Cerebellar cortex (tissue), 1 donor: ENCODE measurements at places on chromosomes 16 and 17.

- no peak for DNase-seq
Observed at GRCh38 chr17:71438631-71439146, 682.1 kb upstream of the SOX9 start.

DNA sequence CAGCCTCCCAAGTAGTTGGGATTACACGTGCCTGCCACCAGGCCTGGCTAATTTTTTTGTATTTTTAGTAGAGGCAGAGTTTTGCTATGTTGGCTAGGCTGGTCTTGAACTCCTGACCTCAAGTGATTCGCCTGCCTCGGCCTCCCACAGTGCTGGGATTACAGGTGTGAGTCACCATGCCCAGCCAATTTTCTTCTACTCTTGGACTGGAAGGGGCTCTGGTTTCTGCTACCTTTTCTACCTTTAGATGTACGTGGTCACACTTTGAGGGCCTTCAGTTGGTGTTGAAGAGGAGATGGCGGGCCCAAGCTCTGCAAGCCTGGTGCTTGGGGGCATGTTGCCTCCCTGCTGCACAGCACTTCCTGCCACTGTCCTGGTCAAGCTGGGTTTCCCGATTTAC lies 173.6 kb downstream of the PRKCA start:
- DNase-seq: no peak

GRCh38 chr17:79833110-79833450 lies 6.2 kb downstream of the CBX4 start:
- DNase-seq: no peak

- no peak for DNase-seq
Observed at GRCh38 chr17:18190628-18191235, 7.1 kb downstream of the ALKBH5 start.

GRCh38 chr16:82888591-82889001 lies 261.8 kb downstream of the CDH13 start:
- DNase-seq: no peak

- no peak for DNase-seq
Observed at GRCh38 chr17:40349477-40349894, 15.1 kb downstream of the GJD3 start.

DNA sequence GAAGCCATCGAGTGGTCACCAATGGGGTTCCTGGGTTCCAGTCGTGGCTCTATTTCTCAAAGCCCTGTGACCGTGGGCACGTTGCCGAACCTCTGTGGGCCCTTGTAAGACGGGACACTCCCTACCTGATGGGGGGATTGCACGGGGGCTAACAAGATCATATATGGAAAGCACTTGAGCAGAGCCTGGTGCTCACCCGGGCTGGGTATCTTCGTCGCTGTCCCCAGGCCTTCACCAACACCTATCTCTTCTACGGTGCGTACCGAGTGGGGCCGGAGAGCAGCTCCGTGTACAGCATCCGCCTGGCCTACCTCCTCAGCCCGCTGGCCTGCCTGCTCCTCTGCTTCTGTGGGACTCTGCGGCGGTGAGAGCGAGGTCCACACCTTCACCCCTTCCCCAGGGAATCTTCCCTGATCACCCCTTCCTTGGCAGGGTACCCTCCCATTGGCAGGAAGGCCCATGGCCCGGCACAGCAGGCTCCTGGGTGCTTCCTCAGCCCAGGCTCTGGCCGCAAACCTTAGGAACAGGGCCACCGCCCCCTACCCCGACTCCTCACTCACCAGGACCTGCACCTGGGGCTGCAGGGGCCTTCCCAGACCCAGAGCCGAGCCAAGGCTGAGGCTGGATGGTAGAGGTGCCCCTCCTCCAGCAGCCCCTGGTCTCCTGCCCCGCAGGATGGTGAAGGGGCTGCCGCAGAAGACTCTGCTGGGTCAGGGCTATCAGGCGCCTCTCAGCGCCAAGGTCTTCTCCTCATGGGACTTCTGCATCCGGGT lies 2.8 kb downstream of the TMC8 start:
- no peak for DNase-seq

DNA sequence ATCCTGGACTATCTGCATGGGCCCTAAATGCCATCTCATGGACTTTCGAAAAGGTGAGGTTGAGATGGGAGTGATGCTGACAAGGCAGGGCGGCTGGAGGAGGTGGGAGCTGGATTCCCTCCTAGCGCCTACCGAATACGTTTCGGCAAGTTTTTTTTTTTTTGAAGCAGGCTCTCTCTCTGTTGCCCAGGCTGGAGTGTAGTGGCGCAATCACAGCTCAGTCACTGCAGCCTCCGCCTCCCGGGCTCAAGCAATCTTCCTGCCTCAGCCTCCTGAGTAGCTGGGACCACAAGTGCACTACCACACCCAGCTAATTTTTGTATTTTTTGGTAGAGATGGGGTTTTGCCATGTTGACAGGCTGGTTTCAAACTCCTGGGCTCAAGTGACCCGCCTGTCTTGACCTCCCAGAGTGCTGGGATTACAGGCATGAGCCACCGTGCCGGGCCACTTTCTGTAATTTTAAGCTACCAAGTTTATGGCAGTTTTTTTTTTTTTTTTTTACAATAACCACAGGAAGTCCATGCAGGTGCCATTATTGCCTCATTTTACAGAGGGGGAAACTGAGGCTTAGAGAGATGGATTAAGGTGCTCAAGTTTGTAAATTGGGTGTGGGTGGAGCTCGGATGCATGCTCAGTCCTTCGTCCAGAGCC lies 246.4 kb downstream of the PRKCA start:
- DNase-seq: peak; percentile 51

- peak; percentile 72 for DNase-seq
Observed at GRCh38 chr17:32311028-32311536, 30.9 kb downstream of the C17orf75 start.

DNA sequence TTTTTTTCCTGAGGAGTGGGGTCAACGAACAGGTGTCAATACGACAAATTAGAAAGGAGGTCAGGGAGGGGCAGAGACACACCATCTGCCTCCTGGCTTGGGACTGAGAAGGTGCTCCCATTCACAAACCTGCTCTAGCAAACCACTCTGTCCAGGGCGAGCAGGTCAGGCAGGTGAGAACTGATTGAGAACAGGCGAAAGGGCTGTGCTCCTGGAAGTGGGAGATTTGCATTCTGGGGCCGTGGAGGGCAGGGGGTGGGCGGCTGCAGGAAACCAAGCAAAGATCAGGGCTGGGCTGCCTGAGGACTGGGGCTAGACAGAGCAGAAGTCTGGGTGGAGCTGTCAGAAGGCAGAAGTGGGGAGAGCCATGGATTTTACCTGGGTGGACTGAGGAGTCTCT lies 98.9 kb upstream of the NLRP1 start:
- peak; percentile 28 for DNase-seq

DNA sequence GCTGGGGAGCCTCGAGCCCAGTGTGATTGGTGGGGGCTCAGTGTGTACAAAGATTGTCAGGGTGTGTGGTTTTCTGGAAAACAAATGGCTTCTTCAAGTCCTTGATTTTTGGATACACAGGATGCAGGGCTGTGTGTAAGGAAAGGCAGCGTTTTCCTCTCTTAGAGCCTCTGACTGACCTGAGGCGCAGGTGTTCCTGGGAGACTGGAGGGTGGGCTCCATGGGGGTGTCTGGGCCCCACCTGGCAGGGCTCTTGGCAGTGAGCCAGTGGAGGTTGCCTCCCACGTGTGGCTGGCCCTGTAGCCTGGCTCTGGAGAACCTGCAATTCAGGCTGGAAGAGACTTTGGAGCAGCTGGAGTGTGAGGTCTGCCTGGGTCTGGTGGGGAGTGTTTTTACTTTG lies 5.0 kb downstream of the FOXK2 start:
- DNase-seq: no peak

- no peak for DNase-seq
Observed at GRCh38 chr17:50805486-50805885, 29.9 kb upstream of the WFIKKN2 start.

DNA sequence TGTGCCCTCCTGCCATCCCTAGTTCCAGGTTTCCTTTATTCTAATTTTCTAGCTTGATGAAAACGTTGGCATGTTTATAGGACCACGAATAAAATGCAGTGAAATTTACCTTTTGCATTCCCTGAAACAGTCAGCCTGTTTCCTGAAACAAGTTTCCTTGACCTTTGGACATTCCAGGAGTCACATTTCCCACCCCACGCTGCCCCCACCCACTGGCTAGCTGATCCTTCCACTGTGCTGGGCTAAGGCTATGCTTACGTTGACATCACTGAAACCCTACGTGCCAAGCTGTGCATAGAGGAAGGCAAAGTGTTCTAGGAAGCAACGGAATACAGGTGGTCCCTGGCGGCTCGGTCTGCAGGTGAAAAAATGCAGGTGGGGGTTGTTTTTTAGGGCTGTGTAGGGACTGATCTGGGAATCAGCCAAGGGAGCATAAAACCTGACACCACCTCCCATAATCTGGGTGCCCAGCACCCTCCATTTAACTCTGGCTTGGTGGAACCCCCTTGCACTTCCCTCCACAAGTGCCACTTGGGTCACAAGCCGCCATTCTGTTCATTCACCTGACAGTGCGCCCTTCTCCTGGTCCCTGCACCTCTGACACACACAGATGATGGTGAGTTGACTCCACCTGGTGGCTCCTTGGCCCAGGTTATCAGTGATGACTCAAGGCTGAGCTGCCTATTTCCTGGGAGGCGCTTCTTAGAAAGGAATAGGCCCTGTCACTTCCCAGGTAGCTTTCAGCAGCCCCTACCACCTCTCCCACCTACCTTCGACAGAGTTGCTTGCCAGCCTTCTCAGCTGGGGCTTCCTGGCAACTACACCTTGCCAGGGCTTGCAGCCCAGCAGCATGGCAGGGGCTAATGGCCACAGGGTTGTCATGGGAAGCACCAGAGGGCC lies 83.7 kb downstream of the N4BP1 start:
- DNase-seq: peak; percentile 27

- DNase-seq: no peak
Observed at GRCh38 chr17:60455378-60455777, 33.1 kb downstream of the CHCT1 start.

GRCh38 chr17:67241719-67242341 lies 3.2 kb downstream of the HELZ start:
- no peak for DNase-seq

GRCh38 chr16:88012360-88012759 lies 61.1 kb downstream of the BANP start:
- DNase-seq: no peak

DNA sequence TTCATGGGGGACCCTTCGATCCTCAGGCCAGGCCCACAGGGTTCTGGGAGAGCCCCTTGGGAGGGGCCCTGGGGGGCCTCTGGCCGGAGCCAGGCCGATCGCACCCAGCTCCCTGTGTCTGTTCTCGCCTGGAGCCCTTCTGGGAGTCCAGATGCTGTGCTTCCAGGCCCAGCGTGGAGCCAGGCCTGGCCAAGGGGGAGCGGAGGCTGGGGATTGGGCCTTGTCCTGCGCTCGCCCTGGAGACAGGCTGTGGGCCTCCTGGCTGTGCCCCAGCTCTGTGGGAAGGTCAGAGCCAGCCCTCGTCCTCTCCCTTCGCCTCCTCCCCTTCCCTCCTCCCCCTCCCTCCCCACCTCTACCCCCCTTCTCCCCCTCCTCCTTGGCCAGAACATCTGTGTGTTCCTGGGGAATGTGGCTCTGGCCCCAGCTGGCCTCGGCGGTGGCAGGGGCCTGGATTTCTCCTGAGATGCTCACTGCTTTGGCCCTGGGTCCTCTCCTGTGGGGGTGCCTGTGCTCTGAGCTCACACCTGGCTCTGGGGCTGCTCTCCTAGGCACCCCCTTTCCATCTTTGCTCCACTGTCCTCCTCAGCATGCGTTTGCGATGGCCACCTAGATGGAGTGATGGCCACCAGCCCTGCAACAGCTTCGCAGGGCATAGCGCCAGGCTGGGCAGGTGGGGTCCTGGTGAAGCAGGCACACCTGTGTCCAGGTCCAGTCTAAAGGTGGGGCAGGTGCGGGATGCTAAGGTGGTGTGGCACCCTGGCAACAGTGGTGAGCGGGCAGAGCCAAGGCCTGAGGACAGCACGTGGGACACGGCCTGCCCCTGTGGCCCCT lies 90.6 kb upstream of the CIBAR2 start:
- DNase-seq: no peak

- no peak for DNase-seq
Observed at GRCh38 chr16:19294156-19294649, 8.7 kb downstream of the CLEC19A start.

- no peak for DNase-seq
Observed at GRCh38 chr16:84562174-84562815, 55.6 kb downstream of the COTL1 start.

DNA sequence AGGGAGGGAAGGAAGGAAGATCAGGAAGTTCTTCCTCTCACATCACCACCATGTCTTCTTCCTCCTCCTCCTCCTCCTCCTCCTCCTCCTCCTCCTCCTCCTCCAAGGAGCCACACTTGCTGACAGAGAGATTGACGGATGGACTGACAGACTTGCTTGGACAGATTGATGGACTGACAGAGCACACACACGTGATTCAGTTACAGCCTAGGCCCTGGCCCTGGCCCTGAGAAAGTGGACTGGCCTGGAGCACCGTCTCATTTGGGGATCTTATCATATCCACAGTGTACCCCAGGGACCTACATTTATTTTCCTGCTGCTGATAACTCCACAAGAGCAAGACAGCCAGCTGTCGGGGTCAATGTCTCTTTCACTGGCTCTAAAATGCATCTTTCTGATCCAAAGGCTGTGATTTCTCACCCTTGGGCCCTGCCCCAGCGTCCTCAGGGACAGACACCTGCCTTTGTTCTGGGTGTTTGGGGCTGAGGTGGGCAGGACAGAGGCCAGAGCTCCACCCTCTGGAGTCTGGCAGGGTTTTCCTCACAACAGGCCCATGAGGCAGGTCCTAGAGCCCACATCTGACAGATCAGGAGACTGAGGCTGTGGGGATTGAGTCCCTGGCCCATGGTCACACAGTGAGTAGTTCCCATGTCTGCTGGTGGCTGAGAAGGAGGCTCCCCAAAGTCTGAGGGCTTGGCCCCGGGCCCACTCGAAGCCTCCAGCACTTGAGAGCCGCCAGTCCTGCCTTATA lies 2.3 kb upstream of the P2RX1 start:
- no peak for DNase-seq

- DNase-seq: no peak
Observed at GRCh38 chr17:31593806-31594205, 202.3 kb downstream of the RAB11FIP4 start.

GRCh38 chr17:7841396-7841914 lies 7.4 kb downstream of the KDM6B start:
- DNase-seq: peak; percentile 57
